Glomerular endothelial cell (primary cell): ENCODE measurements at places on chromosomes 7 and 10. TPM values are rescaled to one million over a fixed set of nuclear protein-coding genes. Genes with fewer than 3 reads are reported as not detected.

The MMS19 gene
- 145 and 147 TPM in 2 replicates for total RNA-seq

The LLCFC1 gene
- total RNA-seq, result not detected in 2 replicates

The GTPBP4 gene
- 34.9 and 40.1 TPM in 2 replicates for total RNA-seq

The GIMAP8 gene
- total RNA-seq, result 16.7 and 26.0 TPM in 2 replicates

The CPN1 gene
- total RNA-seq, result not detected in 2 replicates

The MRC1 gene
- total RNA-seq, result 10.6 and 23.8 TPM in 2 replicates

The CROT gene
- 8.9 and 33.3 TPM in 2 replicates for total RNA-seq
